ENCODE measurements at places on chromosomes 6 and 20.

DNA sequence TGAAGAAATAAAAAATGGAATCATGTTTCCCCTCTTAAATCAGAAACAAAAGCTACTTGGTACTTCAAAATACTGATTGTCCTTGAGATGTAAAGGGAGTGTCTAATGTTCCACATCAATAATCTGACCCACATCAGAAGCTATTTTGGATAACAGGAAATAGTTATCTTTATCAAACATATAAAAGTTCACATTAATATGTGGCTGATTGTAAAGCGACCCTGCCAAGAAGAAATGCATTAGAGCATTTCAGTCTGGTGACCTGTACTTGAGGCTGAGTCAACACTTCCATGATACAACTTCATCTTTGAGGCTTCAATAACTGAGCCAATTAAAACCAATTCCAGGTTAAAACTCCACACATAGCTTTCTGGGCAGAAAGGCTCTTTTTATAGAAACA is 31.8 kb downstream of the SYNE1 start:
- DNase-seq, result no peak

DNA sequence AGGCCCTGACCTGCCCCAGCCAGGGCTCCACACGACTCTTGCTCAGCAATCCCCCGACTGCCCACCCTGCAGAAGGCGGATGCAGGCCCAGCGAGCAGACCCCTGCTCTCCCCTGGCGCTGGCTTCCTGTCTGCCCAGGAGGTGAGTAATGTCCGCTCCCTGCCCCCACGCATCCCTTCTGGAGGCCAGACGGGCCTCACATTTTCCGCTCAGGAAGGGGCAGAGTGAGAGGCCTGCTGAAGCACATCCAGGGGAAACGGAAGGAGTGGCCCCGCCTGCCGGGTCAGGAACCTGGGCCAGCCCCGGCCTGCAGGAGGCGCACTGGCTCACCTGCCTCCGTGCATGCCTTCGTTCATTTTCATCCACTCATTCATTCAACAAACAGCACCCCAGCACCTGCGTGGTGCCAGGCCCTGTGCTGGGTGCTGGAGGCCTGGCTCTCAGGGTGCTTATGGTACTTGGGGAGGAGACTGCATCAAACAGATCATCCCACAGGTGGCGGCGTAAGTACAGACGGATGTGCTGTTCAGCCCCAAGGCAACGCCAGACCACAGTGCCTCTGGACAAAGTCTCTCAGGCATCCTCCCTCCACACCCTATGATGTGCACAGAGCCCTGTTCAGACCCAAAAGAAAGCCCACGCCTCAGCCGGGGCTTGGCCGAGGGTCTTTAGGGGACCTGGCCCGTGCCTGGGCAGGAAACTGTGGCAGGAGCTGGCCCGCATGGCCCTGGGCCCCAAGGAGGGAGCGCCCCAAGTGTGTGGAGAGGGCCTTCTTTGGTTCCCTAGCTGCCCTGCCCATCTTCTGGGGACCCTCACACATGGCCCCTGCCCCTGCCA is 112.1 kb downstream of the ASXL1 start:
- no peak for DNase-seq

GRCh38 chr6:19812512-19813119 is 24.6 kb upstream of the ID4 start:
- no peak for DNase-seq

DNA sequence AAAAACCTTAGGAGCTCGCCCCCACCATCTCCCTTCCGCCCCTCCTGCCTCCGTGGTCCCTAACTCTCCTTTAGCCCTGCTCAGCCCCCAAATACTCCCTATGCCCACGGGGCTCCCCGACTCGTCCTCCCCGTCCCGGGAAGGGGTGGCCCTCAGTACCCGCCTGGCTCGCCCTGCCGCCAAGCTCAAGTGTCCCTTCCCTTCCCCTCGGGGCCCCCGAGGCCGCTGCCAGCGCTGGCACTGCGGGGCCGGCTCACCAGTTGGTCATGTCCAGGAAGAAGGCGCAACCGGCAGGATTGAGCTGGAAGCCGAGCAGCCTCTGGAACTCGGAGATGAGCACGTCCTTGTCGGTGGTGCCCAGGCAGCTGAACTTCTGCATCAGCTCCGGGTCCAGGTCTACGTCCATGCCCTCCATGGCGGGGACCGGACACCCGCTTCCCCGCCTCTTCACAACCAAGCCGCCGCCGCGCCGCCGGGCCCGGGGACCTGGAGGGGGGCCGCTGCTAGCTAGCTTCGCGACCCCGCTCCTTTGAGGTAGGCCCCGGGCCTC is 303 bp downstream of the ILRUN start:
- DNase-seq, result no peak

DNA sequence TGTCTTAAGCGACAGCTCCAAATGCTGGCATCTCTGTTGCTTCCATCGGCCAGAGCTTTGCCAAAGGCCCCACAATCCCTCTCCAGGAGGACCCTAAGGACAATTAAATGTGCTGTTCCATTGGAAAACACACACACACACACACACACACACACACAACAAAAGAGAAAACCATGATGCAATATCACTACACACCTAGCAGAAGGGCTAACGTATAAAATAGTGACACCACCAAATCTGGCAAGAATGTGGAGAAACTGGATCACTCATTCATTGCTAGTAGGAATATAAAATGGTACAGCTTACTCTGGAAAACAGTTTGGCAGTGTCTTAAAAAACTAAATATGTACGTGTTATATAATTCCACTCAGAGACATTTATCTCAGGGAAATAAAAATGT is 13.0 kb upstream of the TMEM14A start:
- no peak for DNase-seq

GRCh38 chr20:54118220-54119001 is 48.0 kb upstream of the BCAS1 start:
- DNase-seq, result no peak

- DNase-seq, result no peak
Measured at GRCh38 chr6:14880052-14880451, 365.8 kb upstream of the JARID2 start.

DNA sequence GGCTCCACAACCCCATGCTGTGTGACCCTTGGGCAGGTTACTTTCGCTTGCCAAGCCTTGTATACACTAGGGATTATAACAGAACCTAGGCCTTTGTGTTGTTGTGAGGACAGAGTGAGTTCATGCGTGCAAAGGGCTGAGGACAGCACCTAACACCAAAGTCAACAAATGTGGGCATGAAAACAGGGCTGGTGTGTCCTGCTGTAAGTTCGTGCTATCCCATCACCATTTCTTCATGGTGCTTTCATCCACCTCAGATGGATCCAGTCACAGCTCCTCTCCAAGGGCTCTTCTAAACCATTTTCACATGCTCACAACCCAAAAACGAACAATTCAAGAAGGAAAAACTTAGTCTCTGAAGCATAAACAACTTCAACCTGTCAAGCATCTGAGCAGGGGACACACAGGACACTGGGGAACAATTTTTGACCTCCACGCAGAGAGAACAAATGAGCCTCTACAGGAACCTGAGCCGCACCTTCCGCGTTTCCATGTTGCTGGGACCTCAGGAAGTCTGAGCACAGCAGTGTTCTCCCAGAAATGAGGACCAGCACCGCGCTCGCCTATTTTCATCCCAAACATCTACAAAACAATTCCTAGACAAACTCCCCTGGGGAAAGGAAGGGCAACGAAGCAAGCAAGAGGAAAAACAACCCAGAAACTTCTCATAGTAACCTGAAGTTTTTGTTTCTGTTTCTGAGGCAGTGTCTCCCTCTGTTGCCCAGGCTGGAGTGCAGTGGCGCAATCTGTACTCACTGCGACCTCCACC is 3.1 kb downstream of the LRP11 start:
- DNase-seq, result no peak

- DNase-seq, result no peak
Measured at GRCh38 chr20:33606118-33606771, 55.9 kb upstream of the C20orf144 start.

- DNase-seq, result no peak
Measured at GRCh38 chr6:84055647-84056046, 22.1 kb downstream of the MRAP2 start.

- DNase-seq, result no peak
Measured at GRCh38 chr6:36825994-36826393, 13.2 kb downstream of the CPNE5 start.

- DNase-seq, result no peak
Measured at GRCh38 chr6:90113389-90113788, 183.3 kb downstream of the BACH2 start.

GRCh38 chr6:33430991-33431879 is 11.4 kb downstream of the SYNGAP1 start:
- no peak for DNase-seq

DNA sequence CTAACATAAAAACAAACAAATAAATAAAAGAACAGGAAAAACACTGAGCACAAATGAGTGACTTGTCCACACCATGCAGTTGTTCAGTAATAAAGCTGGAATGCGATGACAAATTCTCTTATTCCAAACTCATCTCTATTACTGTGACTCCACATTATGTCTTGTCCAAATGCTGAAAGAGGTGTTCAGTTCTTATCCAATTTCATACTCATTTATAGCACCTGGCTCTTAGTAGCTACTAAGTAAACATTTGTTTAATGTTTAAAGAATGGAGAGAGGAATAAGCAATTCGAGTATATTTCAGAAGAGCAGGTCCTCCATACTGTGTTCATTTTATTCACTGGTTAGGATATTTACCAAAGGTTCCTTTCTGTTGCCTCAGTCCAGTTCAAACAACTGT is 439.0 kb upstream of the JAG1 start:
- no peak for DNase-seq

- no peak for DNase-seq
Measured at GRCh38 chr20:31719644-31720485, 2.8 kb downstream of the BCL2L1 start.

GRCh38 chr6:17703256-17703694 is 3.5 kb downstream of the NUP153 start:
- no peak for DNase-seq

Data from BJ (cell line).